ENCODE measurements at places on chromosomes 16 and 17.

DNA sequence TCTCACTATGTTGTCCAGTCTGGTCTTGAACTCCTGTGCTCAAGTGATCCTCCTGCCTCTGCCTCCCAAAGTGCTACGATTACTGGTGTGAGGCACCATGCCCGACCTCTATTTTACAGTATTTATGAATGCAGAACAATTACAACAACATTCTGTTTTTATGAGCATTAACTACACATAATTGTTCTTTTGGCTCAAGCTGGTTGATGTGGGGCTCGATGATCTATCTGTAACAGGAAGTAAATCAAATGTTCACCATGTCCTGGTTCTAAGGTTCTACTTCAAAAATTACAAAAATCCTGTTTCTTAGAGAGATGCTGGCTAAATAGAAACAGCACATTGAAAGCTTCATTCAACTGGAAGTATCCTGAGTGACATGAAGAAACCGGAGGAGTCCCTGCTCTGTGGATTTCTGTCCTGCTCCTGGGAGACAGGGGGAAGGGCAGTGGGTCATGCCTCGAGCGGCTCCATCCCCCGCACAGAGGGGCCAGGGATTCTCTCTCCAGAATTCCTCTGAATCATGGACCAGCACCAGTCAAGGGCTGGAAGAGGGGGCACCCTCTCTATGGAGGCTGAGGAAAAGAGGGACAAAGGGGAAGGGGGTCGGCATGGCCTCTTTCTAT, 31.5 kb downstream of the FA2H start:
- DNase-seq = no peak

- DNase-seq = no peak
Measured at GRCh38 chr17:78808163-78808562, 26.1 kb upstream of the CYTH1 start.

GRCh38 chr17:82361885-82362633, 3.0 kb downstream of the TEX19 start:
- no peak for DNase-seq

DNA sequence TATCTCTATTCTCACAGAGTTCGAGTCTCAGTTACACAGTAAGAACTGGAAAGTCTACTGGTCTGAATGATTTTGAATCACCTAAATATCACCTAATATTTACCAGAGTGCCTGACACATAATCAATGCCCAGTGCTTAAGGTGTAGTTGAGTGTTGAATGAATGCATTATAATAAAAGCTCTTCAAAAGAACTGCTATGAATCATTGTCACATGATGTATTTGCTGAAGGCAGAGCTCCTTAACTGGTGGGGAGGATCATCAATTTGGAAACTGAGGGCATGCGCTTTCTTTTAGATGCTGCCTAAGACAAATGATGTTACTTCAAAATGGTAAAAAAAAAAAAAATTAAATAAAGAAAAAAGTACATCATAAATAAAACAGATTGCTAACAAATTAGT, 359.4 kb upstream of the KIF2B start:
- no peak for DNase-seq

- DNase-seq = no peak
Measured at GRCh38 chr16:59242556-59242955, 508.4 kb upstream of the GOT2 start.

GRCh38 chr17:61507383-61508066, 55.3 kb downstream of the TBX4 start:
- no peak for DNase-seq

DNA sequence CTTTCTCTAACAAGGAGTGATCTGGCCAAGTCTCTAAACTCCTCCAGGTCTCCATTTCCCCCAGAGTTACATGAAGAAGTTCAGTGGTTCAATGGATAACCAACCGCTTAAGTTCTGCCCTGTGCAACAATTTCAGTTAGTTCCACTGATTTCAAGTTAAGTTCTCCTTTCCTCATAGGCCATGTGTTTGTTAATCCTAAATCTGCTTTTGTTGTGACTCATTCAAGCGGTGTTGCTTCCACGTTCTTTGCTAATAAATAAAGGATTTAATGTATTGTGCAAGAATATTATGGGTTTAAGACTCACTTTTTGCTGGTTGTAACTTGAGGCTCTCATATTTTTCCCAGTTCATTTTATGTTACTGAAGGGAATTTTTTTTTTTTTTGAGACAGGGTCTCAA, 36.3 kb downstream of the GNA13 start:
- DNase-seq = peak; percentile 59

DNA sequence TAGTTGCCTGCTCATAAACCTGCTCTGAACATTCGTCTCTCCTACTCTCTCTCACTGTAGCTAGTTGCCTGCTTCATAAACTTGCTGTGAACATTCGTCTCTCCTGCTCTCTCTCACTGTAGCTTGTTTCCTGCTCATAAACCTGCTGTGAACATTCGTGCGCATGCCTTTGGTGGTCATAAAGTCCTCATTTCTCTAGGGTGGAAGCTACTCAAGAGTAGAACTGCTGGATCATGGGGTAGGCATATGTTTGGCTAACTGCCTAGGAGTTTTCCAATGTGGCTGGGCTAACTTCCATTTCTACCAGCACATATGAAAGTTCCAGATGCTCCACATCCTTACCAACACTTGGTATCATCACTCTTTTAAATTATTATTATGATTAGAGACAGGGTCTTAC, 174.6 kb upstream of the RPH3AL start:
- no peak for DNase-seq

DNA sequence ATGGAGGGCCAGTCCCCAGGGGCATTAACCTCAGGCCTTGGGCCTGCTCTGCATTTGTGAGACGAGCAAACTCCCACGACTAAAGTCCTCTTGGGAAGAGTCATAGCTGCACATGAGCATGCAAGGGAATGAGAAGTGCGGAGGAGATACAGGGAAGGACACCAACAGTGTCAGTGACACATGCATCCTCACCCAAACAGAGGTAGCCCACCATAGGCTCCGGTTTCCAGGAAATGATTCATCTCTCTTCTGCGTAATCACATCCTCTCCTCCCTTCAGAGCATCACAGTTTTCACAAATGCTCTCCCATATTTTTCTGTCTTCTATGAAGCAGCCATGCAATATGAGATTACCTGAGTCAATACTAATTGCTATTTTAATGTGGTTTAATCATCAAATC, 725.7 kb upstream of the GOT2 start:
- DNase-seq = no peak

- no peak for DNase-seq
Measured at GRCh38 chr17:51527225-51527982, 267.1 kb downstream of the UTP18 start.

- DNase-seq = no peak
Measured at GRCh38 chr16:31270795-31271194, 11.0 kb downstream of the ITGAM start.

DNA sequence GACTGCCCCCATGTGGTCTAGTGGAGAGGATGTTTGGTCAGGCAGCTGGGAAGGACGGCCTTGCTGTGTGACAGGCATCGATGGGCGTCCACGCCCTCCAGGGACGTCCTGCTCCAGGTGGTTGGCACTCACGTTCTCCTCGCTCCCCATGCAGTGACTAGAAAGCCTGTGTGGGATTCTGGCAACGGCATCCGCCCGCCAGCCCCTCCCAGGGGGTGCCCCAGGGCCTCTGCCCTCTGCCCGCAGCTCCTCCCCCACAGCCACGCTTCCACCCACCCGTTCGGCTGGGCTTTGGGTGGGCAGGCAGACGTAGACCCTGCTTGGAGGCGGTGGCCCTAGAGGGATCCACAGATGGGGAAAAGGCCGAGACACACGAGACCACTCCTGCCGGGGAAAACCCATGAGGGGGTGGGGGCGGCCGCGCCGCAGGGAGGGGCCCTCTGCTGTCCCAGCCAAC, 4.7 kb upstream of the IL17C start:
- peak; percentile 10 for DNase-seq

GRCh38 chr16:4879049-4879448, 31.8 kb downstream of the UBN1 start:
- DNase-seq = no peak

All from fibroblast of the conjunctiva (primary cell).